ENCODE measurements at places on chromosomes 2 and 18. TPM values are rescaled to one million over a fixed set of nuclear protein-coding genes. Genes with fewer than 3 reads are reported as not detected.

DNA sequence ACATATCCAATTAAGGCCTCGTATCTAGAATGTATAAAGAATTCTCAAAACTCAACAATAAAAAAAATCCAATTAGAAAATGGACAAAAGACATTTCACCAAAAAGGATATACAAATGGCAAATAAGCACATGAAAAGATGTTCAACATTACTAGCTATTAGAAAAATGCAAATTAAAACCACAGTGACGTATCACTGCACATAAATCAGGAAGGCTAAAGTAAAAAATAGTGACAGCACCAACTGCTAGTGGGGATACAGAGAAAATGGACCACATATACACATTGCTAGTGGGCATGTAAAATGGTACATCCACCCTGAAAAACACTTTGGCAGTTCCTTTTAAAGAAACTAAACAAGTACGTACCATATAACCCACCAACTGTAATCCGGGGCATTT, 59.7 kb downstream of the SMAD4 start:
- no peak for DNase-seq

- no peak for DNase-seq
Observed at GRCh38 chr2:173191601-173192000, 116.0 kb downstream of the MAP3K20 start.

The B4GALT6 gene
- total RNA-seq = 43.0 TPM

DNA sequence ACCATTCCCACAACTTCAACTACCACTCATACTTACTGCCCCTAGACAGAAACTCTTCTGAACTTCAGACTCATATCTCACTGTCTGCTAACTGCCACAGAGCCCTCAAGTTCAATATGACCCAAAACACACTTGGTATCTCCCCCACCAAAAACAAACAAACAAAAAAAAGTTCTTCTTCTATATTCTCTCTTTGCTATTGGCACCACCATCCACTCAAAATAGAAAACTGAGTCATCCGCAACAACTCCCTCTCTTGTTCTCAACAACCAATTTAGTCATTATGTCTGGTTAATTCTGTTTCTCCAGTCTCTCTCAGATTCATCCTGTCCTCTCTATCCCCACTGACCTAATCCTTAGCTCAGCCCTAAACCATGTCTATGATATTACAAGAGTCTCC, 7.2 kb upstream of the DCTN1 start:
- DNase-seq = no peak

The EHD3 gene
- 10.9 TPM for total RNA-seq

The ALK gene
- not detected for total RNA-seq

- DNase-seq = no peak
Observed at GRCh38 chr2:203498161-203498560, 36.9 kb downstream of the RAPH1 start.

The GPAT2 gene
- not detected for total RNA-seq

The LCT gene
- total RNA-seq = 0.11 TPM

DNA sequence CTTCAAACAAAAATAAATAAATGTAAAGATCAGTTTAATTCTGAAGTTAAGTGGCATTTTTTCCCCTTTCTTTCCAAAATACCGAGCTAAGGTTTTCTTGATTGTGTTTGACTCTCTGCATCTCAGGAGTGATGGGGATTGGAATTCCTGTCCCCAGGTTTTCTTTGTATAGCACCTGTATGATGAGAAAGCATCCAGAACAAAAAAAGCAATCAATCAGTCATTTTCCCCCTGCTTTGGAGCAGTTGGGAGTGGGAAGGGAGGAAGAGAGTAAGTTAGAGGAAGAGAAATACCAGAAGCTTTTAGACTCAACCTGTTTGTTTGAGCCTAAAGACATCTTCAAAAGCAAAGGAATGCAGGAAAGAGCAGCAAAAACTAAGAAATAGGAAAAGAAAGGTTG, 88.5 kb downstream of the RIF1 start:
- DNase-seq = no peak

DNA sequence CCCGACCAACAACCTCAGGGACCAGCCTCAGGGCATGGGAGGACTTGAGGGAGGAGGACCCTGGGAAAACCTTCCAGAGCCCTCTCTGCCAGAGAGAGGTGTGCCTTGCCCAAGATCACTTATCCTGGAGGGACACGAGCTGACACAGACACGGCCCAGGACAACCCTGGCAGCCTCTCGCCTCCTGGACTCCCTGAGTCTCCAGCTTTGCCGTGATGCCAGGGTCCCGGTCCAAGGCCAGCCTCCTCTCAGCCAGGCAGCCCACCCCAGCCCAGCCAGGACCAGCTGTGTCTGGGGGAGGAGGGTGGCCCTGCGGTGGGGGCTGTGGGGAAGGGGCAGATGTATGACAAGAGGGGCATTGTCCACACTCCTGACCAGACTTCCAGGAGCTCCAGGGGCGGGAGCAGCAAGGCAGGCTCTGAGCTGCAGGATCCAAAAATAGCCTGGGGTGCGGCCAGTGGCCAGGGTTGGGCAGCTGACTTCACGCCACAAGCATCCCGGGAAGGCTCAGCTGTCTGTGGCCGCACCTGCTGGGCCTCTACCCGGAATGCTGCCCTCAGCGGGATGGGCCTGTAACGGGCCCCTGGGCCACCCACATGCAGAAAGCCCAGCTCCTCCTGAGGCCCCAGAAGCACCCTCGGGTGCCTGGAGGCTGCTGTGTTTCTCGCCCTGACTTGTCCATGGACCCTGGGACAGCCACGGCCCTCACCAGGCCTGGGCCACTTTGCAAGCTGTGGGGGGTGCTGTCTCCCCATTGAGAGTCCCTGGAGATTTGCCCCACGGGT, 65.5 kb upstream of the GPC1 start:
- no peak for DNase-seq

DNA sequence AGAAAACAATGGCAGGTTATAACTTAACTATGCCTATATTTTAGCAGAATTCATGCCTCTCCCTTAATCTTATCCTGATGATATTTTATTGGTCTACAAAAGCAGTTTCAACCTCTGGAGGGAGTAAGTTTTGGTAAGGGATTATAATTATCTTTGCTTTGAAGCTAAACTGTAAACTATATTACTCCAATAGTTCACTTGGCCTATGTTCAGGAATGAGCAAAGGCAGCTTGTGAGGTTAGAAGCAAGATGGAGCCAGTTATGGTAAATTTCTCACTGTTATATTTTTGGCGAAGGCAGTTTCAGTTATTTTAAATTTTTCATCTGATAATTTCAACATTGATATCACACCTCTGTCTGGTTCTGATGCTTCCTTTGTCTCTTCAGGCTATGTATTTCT, 192.5 kb upstream of the RGPD4 start:
- DNase-seq = no peak

The LMAN1 gene
- 66.7 TPM for total RNA-seq

All from GM12878 (cell line).